ENCODE measurements at places on chromosomes 3 and 15.

DNA sequence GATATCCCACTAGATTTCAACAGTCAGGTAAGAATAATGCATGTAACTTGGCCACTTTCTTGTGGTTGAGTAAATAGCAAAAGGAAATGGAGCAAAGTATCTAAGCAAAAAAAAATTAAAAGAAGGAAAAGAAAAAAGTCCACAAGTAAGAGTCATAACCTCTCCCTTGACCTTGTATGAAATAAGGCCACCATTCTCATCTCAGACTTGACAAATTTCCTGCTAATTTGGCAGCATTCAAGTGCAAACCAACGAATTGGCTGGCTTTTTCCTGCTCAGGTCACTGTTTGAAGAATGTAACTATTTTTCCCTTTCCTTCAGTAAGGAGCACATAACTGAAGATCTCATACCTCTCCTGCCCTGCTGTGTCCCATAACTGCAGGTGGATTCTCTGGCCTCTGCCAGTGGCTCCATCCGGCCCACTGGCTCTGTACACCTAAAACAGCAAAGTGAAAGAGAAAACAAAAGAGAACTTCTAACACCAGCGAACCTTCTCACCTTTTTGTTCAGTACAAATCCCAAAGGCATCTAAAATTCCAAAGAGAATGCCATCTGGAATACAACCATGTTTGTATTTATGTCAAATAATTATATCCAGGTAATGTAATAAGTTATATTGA, 33.4 kb upstream of the RSL24D1 start:
- peak; percentile 28 for DNase-seq

DNA sequence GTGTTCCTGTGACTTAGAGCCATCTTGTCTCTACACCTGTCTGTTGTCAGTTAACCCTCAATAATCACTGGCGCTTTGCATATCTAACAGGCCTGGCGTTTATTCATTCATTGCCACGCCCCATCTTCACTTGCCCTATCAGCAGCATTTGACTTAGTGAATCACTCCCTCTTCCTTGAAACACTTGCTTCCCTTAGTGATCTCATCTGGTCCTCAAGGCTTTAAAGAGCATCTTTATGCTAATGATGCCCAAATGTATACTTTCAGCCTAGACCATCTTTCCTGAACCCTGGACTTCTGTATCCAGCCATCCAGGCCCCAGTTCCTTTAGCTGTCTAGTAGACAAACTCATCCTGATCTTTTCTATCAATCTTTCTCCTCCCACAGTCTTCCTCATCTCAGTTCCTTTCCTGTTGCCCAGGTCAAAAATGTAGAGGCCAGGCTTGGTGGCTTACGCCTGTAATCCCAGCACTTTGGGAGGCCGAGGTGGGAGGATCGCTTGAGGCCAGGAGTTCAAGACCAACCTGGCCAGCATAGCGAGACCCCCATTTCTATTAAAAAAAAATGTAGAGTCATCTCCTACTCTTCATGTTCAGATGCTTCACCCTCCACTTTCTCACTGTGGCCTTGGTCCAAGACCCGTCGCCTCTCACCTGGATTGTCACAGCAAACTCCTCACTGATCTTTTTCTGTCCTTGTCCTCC, 1.4 kb upstream of the IGDCC4 start:
- no peak for DNase-seq

- no peak for DNase-seq
Measured at GRCh38 chr3:167502401-167502800, 28.6 kb upstream of the SERPINI2 start.

- no peak for DNase-seq
Measured at GRCh38 chr3:9059489-9060400, 96.5 kb upstream of the RAD18 start.

DNA sequence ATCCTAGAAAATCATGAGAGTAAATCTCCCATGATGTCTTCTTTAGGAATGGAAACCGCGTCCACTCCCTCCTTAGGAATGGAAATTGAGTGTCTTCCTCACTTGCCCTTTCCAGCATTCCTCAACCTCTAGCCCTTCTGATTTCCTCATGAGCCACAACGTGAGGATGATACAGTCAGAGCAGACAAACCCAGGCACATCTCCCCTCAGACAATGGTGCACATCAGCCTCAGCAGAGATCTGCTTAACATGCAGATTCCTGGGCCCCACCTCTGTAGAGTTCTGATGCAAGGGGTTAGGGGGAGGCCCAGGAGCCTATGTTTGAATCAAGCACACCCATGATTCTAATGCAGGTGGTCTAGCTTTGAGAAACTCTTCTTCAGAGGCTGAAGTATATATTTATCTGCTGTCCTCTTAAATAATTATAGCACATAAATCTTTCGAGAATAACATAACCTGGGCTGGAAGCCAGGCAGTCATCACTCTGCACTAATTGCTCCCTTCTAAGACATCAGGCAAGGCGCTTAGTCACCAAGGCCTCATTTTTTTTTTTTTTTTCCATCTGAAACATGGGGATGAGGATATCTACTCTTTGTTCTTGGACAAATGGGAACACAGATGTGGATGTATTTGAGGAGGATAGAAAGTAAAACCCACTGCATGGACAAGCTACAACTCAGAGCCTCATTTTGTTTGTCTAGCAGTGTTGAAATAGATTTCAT, 81.7 kb downstream of the PRICKLE2 start:
- DNase-seq = no peak

- DNase-seq = no peak
Measured at GRCh38 chr3:61780455-61781228, 219.3 kb downstream of the PTPRG start.

DNA sequence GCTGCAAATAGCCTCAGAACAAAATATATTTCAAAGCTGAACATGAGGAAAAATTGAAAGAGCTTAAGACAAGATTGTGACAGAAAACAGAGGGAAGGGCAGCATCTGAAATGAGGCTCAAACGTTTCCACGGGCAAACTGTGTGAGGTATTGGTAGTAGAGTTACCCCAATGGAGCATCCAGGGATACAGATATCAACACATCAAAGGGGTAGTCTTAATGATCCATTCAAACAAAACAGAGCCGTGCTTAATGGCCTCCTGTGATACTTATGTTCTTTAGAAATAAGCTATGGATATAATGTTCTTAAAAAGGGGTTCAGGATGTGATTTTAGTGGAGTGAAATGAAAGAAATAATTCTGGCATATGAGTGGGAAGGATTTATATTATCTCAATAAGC, 430.3 kb upstream of the PDZRN3 start:
- no peak for DNase-seq

- peak; percentile 9 for DNase-seq
Measured at GRCh38 chr3:188400494-188401243, 246.7 kb downstream of the LPP start.

GRCh38 chr3:18572809-18573208, 147.7 kb upstream of the SATB1 start:
- no peak for DNase-seq

DNA sequence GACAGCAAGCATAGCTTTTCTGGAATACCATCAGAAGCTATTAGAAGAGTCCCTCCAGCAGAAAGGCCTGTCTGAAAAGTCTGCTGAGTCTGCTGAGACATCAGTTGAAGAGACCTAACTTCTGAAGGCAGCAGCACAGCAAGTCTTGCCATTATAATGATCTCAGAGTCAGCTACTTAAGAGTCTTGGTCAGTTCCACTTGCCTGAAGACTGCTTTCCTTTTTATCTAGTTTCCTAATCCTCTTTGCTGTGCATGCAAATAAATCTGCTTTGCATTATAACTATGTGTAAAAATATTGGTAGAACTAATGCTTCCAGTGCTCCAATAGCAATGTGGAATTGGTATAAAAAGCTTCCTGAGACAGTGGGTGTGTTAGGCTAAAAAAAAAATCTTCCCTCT, 34.9 kb upstream of the CPOX start:
- DNase-seq = no peak

All from CD4-positive, alpha-beta T cell treated with Interleukin-12 subunit alpha and Interleukin-12 subunit beta, for 1 hour (primary cell).